Kidney epithelial cell (primary cell): ENCODE measurements at places on chromosomes 7 and 10.

DNA sequence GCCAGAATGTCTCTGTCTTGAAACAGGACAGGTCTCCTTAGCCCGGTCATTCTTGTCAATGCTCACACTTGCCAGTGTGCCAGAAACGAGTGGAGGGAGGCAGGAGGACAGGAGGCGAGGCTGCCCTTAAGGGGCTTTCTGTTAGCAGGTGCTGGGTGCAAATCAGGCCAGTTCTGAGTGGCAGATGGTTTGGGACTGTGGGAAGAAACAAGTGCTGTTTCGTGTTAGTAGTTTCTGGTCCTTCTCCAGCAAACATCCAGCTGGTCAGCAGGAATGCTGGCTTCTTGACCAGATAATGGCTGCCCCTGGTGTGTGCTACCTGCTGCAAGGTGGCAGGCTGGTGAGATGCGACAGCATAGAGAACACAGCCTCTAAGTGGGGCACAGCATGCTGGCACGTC, 8.2 kb upstream of the NDUFB2 start:
- no peak for DNase-seq

DNA sequence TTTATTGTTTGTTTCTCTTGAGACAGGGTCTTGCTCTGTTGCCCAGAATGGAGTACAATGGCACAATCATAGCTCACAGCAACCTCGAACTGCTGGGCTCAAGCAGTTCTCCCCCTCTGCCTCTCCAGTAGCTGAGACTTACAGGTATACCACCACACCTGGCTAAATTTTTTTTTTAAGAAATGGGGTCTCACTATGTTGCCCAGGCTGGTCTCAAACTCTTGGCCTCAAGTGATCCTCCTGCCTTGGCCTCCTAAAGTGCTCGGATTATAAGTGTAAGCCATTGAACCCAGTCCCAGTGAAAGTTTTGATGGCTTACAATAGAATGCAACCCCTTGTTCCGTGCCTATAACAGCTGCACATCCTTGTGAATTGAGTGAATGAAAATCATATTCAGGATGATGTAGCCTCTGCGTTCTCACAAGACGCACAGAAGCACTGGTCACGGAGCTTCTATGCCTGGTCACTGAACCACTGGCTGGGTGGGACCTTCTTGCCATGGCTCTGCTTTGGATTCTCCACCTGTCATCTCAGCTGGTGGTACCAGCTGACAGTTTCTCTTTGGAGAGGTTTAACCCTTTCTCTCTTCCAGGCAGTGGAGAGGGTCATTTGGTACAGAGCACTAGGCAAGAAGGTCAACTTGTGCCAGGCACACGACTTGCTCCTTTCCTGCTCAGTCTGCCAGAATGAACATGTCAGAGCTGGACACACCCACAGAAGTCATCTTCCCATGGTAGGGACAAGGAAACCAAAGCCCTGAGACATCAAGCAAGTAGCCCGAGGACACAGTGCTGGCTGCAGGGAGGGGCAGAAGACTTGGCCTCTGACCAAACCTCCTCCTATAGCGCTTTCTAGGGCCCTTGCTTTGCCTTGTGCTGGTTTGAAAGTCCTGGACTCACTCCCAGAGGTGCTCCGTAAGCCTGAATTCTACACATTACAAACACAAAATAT, 89.6 kb downstream of the ATXN7L1 start:
- no peak for DNase-seq

DNA sequence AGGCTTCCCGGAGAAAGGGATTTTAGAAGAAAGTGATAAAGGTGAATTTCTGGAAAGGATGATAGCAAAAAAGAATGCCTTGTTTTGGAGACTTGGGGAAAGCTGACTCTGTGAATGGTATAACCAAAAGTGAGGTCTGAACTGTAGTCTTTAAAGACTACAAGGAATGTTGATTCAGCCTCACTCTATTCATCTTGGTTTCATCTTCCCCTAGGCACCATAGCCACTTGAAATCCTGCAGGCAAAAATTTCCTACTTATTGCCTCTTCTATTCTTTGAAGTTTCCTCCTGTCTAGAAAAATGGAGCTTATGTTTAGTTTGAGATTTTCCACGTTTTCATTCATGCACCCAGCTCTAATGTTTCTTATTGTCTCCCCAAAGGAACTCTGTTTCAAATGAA, 518.0 kb downstream of the AUTS2 start:
- DNase-seq = no peak

DNA sequence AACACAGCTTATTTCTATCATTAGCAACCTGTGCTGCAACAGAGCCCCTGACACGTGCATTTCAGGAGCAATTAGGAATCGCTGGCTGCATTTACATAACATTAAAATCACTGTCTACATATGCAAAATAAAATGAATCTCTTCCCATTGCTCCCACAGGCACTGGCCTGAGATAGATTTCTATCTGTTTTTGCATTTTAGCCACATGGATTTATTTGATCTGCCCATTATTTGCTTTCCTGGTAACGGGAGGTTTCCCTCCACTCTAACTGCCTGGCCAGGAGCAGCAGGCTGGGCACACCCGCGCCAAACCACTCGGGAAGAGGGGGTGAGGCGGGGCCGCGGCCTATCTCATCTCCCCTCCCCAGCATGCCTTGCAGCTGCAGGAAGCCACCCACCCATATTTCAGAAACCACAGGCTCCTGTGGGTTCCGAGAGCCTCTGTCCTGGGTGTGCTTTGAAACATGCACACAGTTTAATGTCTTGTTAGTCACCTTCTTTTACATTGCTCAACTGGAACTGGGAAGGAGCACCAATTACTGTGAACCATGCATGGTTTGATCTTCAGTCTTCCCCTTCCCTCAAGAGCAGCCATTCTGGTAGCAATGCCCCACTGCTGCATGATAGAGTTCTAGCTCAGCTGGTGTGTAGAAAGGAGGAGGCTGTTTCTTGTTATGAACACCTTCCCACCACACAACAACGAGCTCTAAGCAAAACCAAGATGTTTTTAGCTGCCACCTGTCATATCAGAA, 37.7 kb upstream of the IKZF1 start:
- DNase-seq = no peak

GRCh38 chr7:47635091-47636080, 53.5 kb upstream of the TNS3 start:
- DNase-seq = no peak

DNA sequence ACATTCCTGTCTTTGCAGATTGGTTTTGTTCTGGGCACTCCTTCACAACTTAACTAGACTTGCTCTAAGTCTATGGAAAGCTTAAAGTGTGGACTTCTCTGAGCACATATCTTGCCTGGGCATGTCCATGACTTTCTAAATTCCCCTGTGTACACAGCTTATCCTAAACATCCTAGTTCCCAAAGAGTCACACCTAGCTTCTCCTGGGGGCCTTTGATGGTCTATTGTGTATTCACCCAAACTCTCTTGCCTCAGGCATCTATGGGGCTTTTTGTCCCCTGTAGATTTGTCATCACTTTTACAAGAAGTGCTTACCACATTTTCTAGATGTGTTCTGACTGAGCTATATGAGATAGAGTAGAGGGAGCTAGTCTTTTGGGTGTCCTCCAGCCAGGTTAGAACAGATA, 12.2 kb upstream of the ZNF488 start:
- no peak for DNase-seq
